LoVo (cell line): ENCODE measurements at places on chromosomes 12 and 14.

DNA sequence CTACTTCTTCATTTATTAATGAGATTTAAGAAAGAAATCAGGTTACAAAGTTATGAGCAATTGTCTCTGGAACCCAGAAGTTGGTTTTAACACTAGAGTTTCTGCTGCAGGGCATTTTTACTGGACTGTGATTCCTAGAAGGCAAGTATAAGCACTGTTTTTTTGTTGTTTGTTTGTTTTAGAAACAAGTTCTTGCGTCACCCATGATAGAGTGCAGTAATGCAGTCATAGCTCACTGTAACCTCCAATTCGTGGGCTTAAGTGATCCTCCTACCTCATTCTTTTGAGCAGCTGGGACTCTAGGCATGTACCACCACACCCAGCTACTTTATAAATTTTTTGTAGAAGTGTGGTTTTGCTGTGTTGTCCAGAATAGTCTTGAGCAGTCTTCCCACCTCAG lies 25.6 kb downstream of the RAP1B start:
- DNase-seq: no peak

- DNase-seq: no peak
Observed at GRCh38 chr14:74475678-74476077, 17.4 kb downstream of the NPC2 start.

DNA sequence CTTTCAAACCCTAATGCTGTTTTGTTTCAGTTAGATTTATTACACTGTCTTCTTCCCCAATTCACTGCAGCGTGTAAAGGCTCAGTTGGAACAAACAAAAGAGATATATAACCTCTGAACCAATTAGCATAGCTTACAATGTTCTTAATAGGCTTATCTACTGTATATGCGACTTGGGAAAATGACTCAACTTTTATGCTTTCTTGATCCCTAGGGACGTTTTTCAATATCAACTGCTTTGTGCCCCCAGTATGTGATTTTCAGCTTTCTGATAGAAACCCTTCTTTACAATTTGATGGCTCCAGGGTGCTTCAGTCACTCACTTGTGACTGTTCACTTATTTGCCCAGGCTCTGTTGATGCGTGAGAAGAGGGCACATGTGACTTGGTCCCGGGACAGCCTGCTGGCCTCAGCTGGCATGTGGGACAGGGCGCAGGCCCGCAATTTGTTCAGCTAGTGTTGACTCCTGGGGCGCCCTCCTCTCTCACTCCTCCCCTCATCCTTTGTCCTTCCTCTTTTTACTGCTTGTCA lies 107.1 kb downstream of the TMTC2 start:
- DNase-seq: no peak

GRCh38 chr14:50023671-50024490 lies 92.5 kb downstream of the VCPKMT start:
- no peak for DNase-seq

- no peak for DNase-seq
Observed at GRCh38 chr14:67881225-67881624, 61.6 kb downstream of the RAD51B start.

GRCh38 chr14:51457843-51458562 lies 193.7 kb upstream of the FRMD6 start:
- no peak for DNase-seq

DNA sequence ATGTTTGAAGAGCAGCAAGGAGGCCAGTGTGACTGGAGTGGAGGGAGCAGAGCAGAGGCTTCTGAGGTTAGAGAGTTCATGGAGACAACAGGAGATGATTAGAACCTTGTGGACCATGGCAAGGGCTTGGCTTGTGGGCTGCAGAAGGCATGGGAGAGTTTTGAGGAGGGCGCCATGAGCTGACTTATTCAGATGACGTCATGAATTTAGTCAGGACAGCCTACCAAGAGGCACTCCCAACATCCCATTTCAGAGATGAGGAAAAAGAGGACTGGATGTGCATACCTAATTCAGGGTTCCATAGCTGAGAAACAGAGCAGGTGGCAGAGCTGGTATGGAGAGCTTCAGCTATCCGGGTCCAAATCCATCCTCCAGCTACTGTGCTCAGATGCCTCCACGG lies 101.8 kb downstream of the PLXNC1 start:
- no peak for DNase-seq

GRCh38 chr12:6820166-6820565 lies 1.5 kb upstream of the GPR162 start:
- DNase-seq: no peak

GRCh38 chr12:32895688-32896431 lies 717 bp downstream of the PKP2 start:
- peak; percentile 57 for DNase-seq

- DNase-seq: no peak
Observed at GRCh38 chr12:51132693-51133092, 40.2 kb downstream of the TFCP2 start.

DNA sequence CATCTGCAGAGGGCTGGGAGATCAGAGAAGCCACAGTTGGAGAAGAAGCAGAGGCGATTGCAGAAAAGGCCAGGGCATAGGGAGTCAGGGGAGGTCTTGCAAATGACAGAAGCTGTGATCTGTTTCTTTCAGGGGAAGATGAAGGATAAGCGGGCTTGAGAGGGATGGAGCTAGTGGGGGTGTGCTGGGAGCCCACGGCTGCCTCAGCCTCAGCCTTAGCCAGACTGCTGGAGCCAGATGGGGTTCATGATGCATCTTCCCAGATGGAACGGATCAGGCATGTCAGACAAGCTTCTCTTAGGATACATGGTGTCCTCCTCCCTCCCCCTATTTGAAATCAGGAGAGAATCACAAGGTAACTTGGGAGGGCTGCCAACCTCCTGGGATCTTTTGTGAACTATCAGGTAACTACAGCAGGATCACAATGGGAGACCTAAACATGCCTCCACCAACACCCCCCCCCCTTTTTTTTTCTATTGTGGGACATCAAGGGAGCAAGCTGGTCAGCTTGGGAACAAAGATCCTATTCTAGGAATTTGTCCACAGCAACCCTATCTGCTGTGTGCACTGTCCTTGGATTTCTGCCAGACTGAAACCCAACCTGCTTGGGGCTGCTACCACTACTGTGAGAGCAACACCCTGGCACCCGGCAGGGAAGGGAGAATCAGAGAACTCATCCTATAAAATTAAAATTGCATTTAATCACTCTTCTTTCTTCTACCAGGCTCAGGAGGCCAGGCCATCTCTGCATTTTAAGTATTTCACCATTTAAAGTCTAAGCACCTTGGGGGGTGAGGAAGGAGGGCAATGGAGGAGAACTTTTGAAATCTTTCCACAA lies 10.7 kb upstream of the ATP2A2 start:
- peak; percentile 39 for DNase-seq

GRCh38 chr12:92208613-92209121 lies 63.0 kb upstream of the BTG1 start:
- peak; percentile 70 for DNase-seq

DNA sequence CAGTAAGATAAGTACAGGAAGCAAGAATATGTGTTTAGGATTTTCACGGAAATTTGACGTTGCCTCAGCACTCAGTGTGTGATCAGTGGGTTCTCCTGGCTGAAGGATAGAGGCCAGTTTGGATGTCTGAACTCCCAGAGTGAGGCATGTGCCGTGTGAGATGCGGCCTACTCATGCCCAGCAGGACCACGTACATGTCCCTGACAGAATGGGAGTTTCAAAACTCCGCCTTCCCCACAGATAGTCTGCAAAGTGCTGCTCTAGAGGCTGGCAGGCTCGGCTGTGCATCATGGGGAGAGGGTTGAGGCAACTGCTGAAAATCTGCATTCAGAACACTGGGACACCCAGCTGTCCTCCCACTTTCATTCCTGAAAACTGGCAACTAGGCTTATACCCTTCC lies 58.3 kb downstream of the NINJ2 start:
- no peak for DNase-seq

DNA sequence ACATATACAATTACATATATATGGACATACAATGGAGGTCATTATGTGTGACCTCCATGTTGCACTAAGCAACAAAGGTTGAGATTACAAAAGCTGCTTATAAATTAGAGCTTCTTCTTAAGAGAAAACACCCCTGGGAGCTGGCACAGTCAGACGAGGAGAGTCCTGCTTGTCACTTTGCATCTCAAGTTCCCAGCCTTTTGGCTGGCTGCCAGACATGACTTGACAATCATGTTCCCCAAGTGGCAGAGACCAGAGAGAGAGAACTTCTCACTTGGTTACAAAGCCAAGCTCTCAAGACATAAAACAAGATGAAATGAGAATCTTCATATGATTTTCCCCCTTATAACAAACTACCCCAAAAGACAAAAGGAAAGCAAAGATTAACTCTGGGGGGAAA lies 8.5 kb upstream of the SYNJ2BP start:
- no peak for DNase-seq

GRCh38 chr12:59619461-59620240 lies 23.8 kb downstream of the SLC16A7 start:
- DNase-seq: no peak

- no peak for DNase-seq
Observed at GRCh38 chr14:65210118-65210821, 108.0 kb upstream of the MAX start.

DNA sequence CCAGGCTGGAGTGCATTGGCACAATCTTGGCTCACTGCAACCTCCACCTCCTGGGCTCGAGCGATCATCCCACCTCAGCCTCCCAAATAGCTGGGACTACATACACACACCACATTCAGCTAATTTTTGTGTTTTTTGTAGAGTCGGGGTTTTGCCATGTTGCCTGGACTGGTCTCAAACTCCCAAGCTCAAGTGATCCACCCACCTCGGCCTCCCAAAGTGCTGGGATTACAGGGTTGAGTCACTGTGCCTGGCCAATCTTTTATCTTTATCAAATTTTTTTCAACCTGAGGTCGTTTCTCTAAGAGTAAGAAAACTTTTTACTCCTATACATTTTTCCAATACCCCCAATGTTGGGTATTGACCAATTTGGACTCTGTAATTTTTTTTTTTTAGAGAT lies 40.0 kb upstream of the NAP1L1 start:
- DNase-seq: no peak

DNA sequence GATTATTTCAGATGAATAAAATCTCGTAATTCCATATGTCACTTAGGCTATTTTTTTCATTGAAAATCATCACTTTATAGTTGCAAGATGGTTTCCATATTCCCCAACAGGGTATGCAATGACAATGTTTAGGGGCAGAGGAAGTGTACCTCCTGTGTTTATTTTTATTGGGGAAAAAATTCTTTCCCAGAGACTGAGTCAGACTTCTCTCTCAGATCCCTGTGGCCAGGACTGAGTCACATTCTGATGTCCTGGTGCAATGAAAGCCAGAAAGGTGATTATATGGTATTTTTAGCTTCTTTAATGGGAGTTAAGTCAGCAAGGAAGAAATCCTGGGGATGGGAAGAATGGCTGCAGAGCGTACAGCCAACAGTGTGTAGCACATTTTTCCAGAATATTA lies 196.9 kb upstream of the ALG10 start:
- no peak for DNase-seq

- DNase-seq: no peak
Observed at GRCh38 chr12:106586803-106587684, 4.2 kb downstream of the RFX4 start.

DNA sequence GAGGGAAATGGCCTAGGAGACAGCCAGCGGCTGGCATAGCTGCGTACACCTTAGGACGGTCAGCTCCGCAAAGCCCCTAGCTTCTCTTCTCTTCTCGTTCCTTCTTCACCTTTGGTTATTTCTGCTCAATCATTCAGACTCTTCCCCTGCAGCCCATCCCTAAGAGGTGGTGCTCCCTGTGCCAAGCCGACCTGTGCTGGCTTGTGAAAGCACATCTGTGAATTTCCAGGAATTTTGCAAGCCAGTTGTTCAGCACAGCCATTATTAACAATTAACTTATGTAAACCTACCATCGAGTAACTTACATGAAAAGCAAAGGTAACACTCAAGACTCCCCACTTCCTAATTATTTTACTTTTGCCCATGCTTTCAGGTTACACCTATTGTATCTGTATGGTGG lies 20.9 kb upstream of the GPR68 start:
- DNase-seq: no peak

GRCh38 chr14:96217376-96217913 lies 12.8 kb downstream of the BDKRB2 start:
- no peak for DNase-seq

DNA sequence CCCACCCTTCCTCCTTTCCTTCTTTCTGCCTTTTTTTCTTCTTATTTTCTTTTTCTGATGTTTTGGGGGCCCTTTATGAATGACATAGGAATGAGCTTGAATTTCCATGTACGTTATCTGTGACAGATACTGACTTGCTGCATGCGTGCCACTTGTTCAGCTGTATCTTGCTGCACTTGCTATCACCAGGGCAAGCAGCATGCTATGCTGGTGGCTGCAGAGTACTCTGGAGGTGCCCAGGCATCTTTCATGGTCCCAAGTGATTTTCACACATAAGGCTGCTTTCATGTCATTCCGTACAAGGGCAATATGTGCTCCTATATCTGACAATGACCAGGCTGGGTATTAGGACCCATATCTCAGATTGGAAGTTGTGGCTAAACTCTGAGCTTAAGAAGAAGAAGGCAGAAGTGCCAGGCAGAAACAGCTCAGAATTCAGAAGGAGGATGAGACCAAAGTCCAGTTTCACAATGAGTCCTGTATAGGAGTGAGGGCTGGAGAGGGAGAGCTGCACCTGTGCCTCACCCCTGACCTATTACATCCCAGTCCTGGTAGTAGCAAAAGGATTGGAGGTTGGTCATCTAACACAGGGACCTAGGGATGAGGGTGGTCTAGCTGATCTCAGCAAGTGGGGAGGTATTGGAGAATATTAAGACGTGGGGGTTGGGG lies 299.0 kb upstream of the DDHD1 start:
- peak; percentile 48 for DNase-seq

DNA sequence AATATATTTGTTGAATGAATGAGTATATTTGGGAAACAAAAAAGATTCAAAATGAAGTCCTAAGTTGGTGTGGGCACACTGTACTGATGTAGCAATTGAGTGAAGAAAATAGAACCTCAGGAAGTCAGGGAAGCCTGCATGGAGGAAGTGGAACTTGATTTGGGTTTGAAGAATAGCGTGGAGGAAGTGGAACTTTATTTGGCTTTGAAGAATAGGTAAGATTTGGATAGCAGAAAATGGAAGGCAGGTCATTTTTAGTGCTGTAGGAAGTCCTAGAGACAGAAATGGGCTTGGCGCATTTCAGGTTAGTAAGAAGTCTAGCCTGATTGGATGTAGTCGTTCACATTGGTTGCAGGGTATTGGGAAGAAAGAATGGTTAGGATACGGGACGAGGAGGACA lies 5.4 kb downstream of the C12orf75 start:
- no peak for DNase-seq
